ENCODE measurements at places on chromosomes 7 and 10.
A peak's percentile ranks its signal among the peaks of the same experiment; 100 is the strongest.

DNA sequence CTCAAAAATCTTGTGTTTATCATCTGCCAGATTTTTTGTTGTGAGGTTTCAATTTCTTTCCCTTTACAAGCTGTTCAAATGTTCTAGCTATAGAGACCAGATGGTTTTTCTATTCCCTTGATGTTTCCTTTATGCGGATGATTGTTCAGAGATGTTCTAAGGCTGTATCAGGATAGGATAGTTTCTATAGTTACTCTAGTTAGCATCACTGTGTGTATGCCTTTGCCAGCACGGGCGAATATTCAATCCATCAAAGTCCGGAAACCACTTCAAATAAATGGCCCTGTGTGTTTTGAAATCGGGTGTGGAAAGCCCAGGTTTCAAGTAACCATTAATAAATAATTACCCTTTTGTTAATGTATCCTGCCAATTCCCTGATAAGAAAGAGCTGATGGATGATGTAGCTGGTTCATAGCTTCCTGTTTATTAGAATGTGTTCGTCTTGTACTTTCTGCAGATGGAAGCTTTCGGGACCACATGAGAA, 149.8 kb upstream of the PRKCQ start:
- no peak for DNase-seq

DNA sequence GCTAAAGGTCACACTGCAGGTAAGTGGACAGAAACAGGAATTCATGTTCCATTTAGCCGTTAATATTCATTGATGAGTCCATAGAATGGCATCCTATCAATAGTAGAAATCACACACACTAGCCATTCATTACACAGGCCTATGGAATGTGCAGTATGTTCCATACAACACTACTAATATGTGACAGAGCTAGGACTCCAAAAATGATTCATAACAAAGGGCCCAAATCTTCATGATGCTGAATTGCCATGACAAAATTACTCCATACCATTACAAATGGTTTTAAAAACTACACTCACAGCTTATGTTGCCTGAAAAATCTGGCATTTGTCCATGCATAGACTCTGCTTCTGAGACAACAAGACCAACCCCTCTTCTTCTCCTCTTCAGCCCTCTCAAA, 549.1 kb downstream of the XPNPEP1 start:
- DNase-seq = no peak

DNA sequence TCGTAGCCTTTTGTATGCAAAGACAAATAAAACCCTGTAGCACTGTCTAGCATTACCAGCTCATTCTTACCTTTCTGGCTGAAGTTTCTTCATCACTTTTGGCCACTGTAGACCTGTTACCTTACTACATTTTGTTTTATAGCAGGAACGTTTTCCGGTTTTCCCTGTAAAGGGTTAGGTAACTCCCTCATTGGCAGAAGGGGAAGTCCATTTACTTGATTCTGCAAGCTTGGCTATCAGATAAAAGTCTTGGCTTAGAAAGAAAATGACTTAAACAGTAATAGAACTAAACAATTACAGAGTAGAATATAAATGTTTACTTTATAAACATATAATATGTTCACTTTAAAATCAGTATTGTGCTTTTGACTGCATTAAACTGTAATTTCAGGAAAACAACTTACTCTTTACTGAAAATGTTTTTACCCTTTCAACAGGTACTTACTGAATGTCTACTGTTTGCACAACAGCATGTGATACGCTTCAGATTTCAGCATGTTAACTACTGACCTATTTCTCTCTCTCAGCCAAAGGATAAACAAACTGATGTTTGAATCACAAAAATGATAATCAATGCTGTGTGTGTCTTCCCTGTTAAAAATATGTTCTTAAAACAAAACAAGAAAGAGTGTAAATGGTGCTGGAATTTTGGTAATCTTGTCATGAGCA, 67.1 kb downstream of the OTUD1 start:
- no peak for DNase-seq

GRCh38 chr10:94005050-94005449, 11.3 kb downstream of the PLCE1 start:
- no peak for DNase-seq

DNA sequence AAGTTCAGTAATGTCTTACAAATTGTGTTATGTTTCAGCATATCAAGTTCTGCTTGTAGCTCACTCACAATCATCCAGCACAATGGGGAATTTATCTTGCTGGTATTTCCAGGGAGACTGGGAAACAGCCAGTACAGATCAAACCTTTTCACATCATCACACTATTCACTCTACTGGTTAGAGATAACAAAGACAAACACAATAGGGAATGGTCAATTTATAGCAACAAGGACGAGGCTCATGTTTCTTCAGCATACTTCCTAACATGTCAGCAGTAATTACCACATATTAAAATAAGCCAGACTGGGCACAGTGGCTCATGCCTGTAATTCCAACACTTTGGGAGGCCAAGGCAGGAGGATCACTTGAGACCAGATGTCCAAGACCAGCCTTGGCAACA, 38.3 kb downstream of the TOMM7 start:
- DNase-seq = no peak

- no peak for DNase-seq
Observed at GRCh38 chr7:127976056-127976737, 55.0 kb downstream of the LRRC4 start.

- DNase-seq = no peak
Observed at GRCh38 chr7:143363016-143363937, 764 bp upstream of the FAM131B start.

DNA sequence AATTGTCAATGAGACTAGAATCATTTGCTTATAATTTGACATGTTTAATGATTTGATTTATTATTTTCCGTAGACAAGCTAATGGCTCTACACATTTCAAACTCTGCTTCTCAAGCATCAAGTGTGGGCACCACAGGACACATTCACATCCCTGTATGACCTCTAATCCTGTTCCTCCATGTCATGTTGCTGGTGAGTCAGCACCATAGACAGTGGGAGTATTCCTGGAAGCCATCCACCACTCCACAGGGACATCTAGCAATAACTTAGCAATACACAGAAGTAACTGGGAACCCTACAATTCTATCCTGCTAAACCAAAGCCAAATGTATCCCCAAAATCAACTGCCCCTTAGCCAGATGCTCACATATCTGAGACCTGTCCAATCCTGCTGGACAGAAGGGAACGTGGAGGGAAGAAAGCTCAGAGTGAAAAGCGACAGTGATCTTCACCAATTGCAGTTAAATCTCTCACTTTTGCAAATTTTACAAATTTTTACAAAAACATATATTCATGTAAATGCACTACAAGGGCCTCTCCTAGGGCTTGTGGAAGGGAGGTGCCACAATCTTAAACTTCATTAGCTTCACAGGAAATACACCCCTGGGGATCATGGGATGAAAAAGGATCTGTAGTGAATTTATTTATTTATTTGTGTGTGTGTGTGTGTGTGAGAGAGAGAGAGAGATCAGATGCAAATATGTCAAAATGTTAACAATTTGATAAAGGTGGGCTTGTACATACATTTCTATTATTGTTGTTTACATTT, 126.5 kb downstream of the GFRA1 start:
- no peak for DNase-seq

DNA sequence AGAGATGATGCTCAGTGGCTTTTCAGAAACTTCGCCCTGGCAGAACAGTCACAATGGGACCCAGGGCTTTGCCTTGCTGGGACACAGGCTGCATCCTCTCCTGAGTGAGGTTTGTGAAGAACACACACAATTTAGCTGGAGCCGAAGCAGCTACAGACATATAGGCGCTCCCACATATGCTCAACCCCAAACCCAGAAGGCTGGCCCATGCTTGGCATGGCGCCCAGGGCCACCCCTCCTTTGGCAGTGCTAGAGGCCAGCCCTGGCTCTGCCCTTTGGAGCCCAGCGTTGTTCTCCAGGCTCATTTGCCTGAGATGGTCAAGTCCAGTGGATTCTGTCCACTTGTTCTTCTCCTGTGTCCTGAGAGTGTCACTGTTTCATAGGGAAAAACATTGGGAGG, 94.4 kb downstream of the WDFY4 start:
- DNase-seq = no peak

DNA sequence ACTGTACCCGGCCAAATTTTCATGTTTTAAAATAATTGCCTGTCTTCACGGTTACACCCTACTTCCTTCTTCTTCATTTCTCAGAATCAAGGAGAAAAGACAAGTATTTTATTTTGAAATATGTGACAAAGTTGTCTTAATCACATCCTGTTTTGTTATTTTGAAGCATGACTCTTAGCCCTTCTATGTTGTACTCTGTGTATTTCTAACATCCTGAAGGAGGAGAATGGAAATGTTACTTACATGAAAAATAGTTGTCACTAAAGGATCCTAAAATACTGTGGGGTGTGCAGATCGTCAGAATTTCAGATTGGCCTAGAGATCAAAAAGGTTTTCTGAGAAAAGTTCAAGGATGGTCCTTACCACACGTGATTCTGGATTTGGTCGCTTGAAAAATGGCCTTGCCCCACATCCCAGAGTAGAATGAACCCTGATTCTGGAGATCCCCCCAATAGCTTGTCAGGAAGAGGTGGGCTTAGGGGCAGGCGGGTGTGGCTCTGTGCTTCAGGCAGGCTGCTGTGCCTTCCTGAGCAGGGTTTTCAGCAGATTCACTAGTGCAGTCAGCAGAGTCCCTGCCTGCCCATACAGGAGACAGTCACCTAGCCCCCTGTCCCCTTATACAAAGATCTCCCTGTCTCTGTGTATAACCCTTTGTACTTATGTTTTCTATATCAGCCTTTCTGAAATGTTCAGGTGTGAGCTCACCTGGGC, 8.6 kb downstream of the UPP1 start:
- no peak for DNase-seq

DNA sequence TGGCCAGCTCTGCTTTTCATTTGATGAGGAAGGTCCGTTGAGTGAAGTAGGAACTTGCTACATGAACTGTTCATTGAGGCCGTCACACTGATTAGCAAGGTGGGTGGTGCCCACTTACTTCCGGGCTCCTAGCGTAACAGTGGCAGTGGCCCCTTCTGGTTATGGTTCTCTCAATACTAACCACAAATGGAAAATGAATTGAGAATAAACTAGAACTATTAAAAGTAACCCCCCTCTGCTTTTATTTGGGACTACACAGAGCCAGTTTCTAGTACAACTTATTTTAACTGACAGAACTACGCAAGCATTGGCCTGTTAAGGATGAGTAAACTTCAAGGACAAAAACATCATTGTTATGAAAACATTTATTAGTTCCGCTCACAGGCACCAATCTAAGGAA, 519.1 kb downstream of the INHBA start:
- no peak for DNase-seq

- no peak for DNase-seq
Observed at GRCh38 chr10:95341716-95342130, 50.9 kb upstream of the PDLIM1 start.

- no peak for DNase-seq
Observed at GRCh38 chr10:1923586-1923985, 186.3 kb upstream of the ADARB2 start.

- DNase-seq = no peak
Observed at GRCh38 chr10:93601146-93601773, at the start of gene RBP4. Gene RBP4 (minus strand): TSS chr10:93601235. CDS start chr10:93601028, 207 bp downstream.

GRCh38 chr10:110918269-110918642, 724 bp downstream of the BBIP1 start:
- DNase-seq = peak; percentile 77

DNA sequence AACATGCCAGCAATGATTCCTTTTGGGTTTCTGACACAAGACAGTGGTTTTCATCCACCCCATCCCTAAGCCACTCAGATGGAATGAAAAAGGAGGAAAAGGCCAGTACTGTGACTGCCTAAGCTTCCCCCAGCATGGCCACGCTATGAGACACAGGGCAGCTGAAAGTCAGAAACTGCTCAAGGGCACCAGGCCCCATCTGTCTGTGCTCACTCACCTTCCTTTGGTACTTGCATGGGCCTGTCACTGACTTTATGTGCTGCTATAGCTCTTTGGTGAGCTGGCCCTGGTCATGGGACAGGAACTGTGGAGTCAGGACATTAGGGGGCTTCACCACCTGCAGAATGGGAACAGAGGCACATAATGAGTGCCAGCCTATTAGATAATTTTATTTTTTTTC, 21.2 kb upstream of the ACSM6 start:
- no peak for DNase-seq

DNA sequence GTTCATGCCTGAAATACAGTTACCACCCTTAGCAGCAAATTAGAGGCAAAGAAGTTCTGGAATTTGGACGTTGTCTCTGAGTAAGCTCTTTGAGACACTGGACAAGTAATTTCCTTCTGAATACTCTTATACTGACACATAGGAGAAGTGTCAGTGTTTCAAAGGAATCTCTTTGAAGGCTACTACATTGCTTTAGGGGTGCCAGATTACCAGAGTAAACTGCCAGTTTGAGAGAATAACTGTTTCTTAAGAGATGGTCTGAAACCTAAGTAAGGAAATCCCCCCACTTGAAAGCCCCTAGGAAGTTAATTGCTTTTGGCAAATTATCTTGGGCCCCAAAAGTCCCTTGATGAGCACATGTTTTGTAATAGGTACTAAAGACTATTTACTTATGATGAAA, 3.4 kb downstream of the FAS start:
- DNase-seq = no peak

DNA sequence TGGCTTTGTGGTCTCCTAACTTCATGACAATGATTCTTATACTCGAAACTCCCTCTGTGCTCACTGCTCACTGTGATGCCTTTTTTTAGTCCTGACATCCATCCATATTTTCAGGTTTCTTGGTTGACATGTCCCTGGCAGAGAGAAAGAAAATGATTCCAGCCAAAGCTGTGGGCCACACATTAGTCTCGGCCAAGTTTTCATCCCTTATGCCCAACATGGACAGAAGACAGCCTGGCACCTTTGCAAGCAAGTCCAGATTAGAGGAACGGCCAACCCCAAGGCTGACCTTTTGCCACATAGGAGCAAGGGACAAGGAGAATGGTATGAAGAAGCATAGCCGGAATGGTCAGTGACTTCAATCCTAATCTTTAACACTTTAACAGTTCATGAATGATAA, 8.7 kb upstream of the OPALIN start:
- DNase-seq = no peak

DNA sequence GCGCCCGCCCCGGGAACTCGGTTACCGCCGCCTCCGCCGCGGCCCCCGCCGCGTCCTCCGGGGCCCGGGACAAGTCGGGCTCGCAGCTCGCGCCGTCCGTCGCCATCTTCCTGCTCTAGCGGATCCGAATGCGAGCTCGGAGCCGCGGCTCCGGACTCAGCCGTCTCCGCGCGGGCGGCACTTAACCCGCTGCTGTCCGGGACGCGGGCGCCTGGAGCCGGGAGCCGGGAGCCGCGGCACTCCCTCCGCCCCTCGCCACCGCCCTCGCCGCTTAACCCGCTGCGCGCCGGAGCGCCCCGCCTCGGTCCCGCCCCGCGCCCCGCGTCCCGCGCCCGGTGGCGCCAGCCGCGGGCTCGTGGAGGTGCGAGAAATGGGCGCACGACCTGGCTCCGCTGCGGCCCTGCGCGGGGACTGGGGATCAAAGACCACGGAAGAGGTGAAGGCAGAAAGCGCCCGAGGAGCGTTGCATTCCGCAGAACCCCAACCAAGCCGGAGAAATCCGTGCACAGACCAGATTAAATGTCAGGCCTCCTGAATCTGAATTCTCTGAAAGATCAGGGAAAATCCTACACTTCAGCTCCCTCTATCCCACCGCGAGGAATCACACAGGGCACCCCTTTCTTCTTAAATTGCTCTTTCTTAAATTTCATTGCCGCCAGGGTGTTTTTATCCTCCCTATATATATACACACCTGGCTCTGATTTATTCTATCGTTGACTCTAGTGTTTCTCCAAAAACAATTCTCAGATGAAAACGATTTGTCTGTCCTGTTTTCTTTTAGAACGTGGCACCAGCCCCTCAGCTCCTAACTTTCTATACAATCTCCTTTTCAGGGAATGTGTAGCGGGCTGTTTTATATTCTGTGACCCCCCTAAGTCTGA, at the start of gene CTTNBP2:
Gene CTTNBP2 (minus strand): TSS at position 132 of the 881 bp plus-strand sequence. CDS start 26 bp downstream, at position 106.
- DNase-seq = no peak

Data from stimulated activated CD8-positive, alpha-beta memory T cell treated with anti-CD3 and anti-CD28 coated beads, Interleukin-4, amount 100 ng/mL, for 4 hours (primary cell).